ENCODE measurements at places on chromosomes 4 and X.

- no peak for DNase-seq
Observed at GRCh38 chrX:113136836-113137235, 296.2 kb upstream of the AMOT start.

- DNase-seq, result peak; percentile 11
Observed at GRCh38 chr4:64756016-64756415, 346.8 kb upstream of the TECRL start.

DNA sequence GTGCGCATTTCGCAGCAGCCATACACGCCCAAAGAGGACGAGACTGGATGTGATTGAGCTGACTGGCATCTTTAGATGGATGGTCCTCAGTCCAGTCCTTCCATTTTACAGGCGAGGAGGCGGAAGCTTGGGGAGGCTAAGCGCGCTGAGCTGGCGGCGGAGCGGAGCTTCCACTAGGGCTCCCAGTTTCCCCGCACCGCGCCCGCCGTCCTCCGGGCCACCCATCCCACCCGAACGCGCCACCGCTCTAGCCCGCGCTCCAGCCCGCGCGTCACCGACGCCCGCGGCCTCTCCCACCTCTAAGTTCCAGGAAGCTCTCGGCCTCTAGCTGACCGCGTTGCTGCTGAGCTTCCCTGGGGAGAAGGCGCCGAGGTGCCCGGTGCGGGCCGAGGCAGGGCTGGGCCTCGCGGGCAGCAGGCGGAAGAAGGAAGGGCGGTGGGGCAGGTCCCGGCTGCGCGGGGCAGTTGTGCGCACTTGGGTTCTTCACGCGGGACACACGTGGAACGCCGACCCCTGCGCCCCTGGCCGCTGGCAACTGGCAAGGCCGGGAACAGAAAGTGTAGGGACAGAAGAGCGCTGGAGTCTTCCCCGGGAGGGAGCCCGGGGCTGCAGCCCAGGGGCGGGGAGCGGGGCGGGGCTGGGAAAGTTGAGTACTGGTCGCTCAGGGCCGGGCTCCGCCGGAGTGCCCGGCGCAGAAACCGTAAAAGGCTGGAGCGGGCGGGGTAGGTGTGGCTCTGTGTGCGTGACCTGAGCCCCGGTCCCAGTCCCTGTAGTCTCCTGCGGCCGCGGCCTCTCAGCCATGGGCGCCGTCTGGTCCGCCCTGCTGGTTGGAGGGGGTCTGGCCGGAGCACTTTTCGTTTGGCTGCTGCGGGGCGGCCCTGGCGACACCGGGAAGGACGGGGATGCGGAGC lies at the start of gene STBD1:
TSS of gene STBD1 (plus strand) at position 763 of the 911 bp plus-strand sequence. CDS start at position 800, 37 bp downstream.
- DNase-seq, result peak; percentile 15

DNA sequence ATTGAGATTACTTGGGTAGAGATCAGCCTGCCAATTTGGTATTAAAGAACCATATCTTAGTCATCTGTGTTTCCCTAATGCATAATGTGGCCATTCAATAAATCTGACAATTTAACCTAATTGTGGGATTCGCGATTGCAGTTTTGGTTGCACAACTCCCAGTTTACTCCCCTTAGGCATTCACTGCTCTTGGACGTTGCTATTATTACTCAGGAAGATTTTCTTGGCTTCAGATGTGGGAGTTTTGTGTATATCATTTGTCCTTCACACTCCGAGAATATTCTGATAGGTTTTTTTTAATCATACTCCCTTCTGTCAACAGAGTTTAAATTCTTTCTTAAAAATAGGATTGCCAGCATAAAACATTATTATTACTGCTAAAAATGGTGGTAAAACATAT lies 22.0 kb upstream of the TRPC3 start:
- no peak for DNase-seq

DNA sequence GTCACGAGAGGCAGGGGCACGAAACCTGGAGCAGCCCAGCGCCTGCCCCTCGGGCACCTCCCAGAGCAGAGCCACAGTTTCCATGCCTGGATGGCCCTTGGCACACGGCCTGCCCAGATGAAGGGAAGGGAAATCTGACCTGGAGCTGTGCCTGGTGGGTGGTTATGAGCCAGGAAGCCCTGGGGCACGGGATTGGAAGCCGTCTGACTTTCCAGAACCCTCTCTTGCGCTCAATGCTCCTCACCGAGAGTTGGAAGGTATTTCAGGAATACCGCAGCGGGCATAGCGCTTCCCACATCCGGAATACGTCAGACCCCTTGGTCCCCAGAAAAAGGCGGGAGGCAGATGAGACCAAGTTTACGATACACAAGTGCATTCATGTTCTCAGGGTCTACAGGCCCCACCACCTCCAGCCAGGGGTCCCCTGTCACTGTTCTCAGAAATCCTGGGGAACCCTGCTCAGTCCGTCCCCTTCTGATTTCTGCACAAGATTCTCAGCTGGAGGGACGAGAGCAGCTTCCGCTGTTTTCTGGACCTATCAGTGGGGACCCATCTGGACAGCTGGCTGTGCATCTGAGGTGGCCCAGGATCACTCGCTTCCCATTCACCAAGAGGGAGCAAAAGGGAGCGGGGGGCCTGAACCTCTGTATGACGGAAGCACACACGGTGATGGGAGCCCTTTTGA lies 172.9 kb downstream of the AFAP1 start:
- no peak for DNase-seq
